Activated T-helper 1 cell treated with anti-CD3 and anti-CD28 coated beads, Interleukin-2, amount 50 U/mL, for 16 hours (primary cell): ENCODE measurements at places on chromosomes 1 and 21.

GRCh38 chr1:44947063-44947773 lies 39.2 kb downstream of the EIF2B3 start:
- DNase-seq, result no peak

DNA sequence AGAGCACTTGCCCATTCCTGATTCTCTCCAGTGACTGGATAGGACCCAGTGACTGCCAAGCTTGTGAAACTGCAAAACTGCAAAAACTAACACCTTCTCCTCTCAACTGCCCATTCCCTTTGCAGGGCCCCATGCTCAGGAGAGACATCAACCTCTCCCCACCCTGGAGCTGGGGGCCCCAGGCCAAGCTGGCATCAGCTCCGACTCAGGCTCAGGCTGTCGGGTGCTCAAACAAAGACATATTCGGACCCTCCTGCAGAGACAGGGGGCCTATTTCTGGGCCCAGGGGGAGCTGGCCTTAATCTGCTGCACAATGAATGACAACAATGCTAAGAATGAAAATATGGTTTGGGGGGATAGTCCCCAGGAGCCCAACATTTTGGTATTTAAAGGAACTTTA lies 11.8 kb downstream of the LMX1A start:
- no peak for DNase-seq

DNA sequence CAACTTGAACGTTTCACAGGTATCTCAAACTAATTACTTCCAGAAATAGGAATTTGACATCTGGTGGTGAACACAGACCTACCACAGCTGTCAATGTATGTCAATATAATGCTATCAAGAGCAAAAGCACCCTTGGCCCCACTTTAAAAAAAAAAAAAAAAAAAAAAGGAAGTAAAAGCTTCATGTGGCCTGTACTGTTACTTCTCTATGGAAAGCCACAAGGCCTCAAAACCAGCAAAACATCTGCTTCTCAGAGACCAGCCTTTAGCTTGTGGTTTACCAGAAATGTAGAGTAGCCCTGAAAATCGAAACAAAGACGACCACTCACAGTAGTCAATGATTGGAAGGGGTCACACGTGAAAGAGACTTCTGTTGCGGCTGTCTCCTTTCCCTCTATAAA lies 109.6 kb downstream of the SLC45A1 start:
- DNase-seq, result no peak

DNA sequence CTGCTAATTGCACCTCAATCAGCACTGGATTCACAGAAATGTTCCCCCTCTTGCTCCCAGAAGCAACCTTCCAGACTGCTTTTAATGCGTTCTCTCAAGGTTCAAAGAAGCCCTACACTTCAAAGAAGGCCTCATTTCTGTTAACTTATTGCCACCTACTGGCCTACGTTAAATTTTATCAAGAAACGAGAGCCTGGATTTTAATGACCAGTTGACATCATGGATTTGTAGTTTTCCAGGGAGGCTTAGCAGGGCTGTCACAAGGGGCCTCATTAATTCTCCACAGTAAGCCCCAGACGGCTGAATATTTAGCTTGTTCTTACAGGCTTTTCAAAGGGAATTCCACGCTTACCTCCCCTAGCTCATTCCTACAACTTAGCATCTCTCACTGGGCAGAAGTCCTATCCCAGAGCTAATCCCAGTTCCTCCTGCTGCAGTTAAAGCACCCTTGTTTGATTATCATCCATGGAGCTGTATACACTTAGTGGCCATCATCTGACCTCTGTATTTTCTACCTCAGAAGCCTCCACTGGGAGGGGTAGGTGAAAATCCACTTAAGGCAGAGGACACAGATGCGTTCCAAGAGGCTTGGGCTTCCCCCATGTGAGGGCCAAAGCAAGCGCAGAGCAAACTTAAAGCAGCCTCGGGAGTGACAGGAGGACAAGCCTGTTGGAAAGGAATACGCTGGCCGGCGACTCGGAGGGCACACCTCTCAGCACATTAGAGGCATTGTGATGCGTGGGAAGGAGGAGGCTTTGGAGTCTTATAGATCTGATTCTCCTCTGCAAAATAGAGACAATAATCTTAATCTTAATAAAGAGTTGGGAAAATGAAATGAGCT lies 32.2 kb upstream of the CYP4X1 start:
- no peak for DNase-seq

DNA sequence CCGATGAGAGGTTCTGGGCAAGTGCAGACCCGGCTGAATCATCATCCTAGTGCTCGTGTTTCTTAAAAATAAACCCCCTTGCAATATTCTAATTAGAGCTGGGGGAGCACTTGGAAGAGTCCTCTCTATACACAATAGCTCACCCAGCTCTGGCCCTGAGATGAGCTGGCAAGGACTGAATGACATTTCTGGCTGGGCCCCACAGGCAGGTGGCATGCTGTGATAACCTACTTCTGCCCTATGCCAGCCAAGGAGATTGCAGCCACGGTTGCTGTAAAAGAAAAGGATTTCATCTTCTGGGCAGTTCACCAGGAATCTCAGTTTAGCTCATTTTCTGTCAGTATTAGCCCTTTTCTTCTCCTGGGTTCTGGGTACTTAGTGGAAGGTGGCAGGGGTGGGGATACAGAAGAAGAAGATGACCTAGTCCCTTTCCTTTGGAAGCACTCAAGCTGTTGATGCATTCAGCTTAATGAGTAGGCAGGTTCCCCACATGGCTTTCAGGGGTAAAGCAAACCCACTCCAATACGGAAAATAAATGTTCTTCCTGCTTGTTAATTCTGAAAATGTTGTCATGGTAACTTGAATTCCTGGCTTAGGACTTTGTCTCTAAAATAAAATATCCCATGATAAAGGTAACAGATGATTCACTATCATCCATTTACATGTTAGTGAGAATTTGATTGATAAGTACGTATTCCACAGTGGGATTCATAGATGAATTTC lies 32.2 kb downstream of the VASH2 start:
- DNase-seq, result no peak

GRCh38 chr1:162177126-162177525 lies 107.6 kb downstream of the NOS1AP start:
- DNase-seq, result no peak

- DNase-seq, result no peak
These were observed 45.8 kb downstream of the TRAF5 start for GRCh38 chr1:211372463-211372862.

- no peak for DNase-seq
These were observed 280.2 kb downstream of the PTGER3 start for GRCh38 chr1:70767377-70767776.

DNA sequence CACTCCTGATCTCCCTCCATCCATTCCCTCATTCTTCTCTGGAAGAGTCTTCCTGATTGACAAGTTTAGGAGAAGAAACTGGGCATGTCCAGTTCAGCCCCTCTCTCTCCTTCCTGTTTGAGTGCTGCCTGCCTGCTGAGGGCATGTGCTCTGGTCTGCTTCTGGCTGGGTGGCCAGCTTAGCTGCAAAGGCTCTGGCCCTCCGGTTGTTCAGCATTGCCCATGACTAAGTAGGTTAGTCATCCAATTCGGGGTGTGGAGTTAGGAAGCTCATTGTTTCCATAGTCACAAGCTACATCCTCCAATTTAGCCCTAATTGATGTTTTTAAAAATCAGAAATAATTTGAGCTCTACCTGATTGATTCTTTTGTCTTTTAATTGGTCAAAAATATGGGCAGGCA lies 25.6 kb upstream of the PLA2G2E start:
- DNase-seq, result no peak

GRCh38 chr1:11944358-11944931 lies 9.9 kb downstream of the PLOD1 start:
- no peak for DNase-seq

DNA sequence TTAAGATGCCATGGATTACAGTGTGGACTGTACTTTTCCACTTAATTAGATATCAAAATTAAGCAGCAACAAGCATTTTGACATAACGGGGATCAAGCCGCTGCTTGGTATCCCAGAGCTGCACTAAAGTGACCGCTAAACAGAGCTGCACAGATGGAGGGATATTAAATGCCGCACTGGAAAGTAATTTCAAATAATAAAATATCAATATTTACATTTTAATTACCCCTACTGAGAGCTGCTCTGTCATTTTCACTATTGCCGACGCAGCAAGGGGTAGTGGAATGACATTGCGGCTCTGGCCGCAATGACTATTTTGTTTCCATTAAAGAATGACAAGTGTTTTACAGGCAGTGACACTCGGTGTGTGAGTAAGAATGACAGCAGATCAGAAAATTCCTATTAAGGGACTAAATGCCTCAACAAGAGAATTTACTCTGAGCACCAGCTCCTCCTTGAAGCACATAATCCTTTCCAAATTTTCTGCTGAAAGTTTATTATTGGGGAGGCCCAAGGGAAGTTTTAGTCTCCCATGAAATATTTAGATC lies 109.1 kb upstream of the USH2A start:
- no peak for DNase-seq

DNA sequence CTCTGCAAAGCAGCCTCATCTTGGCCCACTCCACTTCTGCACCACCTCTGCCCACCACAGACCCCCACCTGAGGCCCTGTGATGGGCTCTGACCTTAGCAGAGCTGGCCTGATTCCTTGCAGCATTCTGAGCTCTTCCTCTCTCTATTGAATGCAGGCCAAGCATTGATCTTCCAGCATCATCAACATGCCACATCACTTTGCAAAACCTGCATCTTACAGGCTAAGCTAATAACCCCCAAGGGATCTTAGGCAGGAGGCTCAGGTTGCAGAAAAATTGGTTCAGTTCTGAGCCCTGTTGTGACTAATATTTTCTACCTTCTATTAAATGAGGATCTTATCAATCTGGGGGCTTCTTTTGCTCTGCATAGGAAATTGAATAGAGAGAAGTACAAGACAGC lies 78.7 kb downstream of the ATP1A1 start:
- DNase-seq, result no peak

GRCh38 chr1:114505148-114505561 lies 5.8 kb downstream of the TRIM33 start:
- no peak for DNase-seq

DNA sequence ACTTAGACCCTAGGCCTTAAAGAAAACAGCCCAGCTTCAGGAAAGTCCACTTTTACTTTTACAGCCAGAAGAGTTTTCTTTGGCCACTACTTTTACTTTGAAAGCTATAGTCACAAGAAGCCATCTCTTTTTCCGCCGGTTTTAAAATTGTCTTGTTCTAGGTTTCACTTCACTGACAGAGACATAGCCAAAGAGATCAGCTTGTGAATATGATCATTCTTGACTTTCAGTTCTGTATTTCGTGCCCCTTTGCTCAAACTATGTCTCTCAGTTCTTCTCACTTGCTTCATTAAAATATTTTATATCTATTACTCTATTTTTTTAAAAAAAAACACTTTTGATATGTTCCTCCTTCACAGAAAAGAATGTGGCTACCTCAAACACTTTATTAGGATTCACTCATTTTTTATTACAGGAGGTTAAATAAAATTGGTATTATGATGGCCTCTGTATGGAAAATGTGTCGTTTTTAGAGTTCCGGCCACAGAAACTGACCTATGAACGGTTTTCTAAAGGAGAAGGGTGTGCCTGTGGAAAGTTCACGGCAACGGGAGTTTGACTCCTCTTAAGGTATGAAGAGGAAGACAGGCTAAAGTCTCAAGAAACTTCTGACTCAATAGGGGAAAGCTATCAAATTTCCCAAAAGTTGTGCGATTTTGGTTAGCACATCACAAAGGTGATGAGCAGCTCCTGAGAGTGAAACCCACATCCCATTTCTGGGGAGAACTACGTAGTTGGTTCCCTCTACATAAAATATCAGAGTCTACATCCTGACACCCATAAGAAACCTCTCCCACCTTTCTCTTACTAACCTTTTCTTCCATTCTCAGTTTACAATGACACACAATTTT lies 1.2 kb downstream of the MCOLN2 start:
- no peak for DNase-seq

- no peak for DNase-seq
These were observed 277.1 kb upstream of the SGIP1 start for GRCh38 chr1:66256629-66257572.

GRCh38 chr1:184025242-184025675 lies 12.3 kb downstream of the COLGALT2 start:
- no peak for DNase-seq

GRCh38 chr1:24805534-24806301 lies 60.5 kb downstream of the CLIC4 start:
- no peak for DNase-seq

- DNase-seq, result no peak
These were observed 187.4 kb downstream of the DISC1 start for GRCh38 chr1:231814021-231814420.

DNA sequence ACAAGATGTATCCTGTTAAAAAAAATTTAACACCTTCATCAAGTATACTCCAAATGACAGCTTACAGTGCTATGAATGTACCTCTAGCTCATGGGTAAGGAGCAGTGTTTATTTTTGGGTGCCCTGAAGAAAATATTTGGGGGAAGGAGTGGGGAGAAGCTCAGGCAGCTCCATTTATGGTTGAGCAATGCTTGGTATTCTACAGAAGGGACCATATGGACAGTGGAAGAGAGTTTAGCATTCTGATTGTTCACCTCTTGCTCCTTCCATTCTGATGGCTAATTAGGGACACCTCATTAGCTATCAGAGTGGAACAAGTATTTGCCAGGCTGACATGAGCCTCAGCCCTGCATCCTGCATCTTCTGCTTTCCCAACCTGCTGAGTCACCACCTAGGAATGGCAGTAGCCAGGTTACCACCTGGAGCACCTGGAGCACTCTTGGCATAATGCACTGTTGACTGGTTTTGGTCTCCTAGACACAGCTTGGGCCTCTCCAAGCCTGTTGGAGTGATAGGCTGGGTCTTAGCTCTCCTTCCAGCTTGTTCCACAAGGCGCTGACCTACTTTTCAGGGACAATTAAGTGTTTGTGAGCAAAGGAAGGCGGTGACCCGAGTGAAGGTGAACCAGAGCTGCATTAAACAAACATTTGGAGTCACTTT lies 62.0 kb upstream of the MACF1 start:
- DNase-seq, result no peak

GRCh38 chr1:172993640-172994039 lies 57.1 kb downstream of the TNFSF18 start:
- DNase-seq, result no peak

DNA sequence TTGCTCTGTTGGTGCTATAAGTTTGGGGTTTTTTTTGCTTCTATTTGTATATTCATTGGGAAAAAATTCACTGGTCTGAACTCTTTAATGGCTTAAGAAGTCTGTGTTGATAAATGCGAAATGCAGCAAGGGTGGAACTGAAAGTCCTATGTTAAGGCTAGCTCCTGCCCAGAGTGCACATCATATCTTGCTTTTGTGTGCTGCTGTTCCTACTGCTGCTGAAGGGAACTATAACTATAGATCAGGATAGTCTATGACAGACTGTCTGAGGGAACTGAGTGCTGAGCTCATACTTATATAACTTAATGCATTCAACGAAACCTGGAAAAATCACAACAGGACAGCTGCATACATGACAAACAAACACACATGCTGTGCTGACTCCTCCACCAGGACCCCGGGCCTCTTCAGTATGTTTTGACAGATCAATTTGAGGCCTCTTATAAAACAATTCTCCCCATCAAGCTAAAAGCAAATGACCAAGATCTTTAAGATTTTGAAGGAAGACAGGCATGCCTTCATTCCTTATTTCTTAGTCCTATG lies 1031.5 kb upstream of the ADGRL2 start:
- no peak for DNase-seq

DNA sequence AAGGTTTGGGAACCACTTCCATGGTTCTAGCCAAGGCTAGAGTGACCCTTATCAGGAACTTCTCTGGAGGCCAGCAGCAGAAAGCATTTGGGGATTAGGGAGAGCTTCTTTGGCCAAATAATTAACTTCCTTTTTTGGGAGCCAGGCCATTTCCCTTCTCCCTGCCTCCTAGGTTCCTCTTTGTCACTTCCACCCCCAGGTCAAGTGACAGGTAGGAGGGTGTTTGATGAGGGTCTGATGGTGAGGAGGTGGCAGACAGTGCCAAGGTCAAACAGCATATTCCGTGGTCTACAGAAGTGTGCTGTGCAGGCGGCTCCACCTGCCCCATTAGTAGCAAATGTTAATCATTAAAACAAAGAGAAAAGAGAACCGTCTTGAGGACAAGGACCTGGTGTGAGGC lies 1.9 kb upstream of the KCNA10 start:
- no peak for DNase-seq
